ENCODE measurements at places on chromosomes 6 and 20.

DNA sequence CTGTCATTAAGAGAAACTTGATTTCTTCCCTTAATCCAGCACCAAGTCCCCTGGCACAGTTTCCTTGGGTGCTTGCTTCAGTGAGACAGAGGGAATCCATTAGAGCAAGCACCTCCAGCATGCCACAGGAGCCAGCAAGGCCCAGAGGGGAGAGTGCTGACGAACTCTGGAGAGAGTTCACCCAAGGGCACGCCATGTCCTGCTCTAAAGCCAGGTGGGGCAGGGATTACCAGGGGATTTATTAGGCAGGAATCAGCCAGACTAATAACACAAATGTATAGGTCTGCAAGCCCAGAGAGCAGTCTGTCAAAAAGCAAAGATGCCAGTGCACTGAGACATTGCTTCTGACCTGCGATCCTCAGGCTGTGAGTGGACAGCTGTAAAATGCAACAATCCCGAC, 155.4 kb upstream of the SYNDIG1 start:
- no peak for DNase-seq

DNA sequence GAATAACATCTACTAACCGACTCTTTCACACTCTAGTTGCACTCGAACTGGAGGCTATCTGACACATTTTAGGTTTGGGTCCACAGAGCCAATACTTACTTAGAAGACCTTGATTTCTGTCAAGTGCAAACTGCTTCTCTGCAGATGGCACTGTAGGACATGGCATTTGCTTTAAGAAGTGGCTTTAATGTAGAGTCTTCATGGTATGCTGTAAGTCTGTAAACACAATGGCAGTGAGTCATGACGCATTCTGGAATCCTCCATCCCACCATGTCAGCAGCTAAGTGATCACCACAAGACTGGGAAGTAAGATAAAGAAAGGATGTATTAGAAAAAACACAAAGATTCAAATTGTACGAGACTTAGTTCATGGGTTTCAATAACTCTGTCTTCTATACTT, 377.0 kb upstream of the NOX3 start:
- DNase-seq, result no peak

DNA sequence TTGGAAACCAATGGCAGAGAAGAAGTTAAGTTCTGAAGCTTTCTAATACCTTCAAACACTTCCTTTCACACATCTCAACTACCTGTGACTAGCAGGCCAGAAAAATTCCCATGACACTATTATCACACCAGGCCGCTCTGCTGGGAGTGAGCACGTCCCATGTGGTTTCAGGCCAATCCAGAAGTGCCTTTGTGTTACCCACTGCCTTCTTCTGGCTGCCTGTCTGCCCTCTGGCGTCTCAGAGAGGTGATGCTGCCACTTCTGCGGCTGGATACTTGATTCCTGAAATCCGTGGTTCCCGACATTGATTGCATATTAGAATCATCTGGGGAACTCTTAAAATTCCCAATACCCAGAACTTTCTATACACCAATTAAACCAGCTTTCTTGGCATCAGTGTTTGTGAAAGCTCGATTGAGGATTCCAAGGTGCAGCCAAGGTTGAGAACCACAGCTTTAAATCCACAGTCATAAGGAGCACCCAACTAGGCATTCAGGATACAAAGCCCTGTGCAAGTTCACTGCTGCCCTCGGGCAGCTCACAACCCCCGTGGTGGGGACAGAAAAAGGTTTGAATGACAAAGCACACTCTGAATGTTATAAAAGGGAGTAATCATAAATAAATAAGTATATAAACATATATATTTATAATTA, 65.6 kb downstream of the STMND1 start:
- no peak for DNase-seq

DNA sequence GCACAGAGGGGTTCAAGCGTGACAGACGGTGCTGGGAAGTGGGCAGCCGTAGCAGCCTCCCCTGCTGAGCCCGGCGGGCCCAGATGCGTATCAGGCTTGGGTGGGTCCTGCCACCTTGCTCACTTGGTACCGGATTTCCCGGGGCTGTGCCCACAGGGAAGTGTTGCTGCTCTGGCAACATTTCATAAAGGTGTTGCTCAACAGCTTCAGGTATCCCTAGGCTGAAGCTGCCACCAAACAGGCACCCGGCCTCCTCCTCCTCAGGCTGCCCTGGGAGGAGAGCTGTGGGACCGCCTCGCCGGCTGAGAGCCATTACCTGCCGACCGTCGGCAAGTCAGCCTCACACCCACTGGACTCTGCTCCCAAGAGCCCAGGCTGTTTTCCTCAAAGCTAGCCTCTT, 11.5 kb downstream of the PSMG4 start:
- no peak for DNase-seq

- DNase-seq, result no peak
Observed at GRCh38 chr20:61951695-61952533, 113.8 kb downstream of the TAF4 start.
